Uterus (tissue), 4 donors: ENCODE measurements at places on chromosomes 4 and X. TPM values are rescaled to one million over a fixed set of nuclear protein-coding genes. Genes with fewer than 3 reads are reported as not detected.

The PDZD4 gene
- 21.0 TPM for total RNA-seq

DNA sequence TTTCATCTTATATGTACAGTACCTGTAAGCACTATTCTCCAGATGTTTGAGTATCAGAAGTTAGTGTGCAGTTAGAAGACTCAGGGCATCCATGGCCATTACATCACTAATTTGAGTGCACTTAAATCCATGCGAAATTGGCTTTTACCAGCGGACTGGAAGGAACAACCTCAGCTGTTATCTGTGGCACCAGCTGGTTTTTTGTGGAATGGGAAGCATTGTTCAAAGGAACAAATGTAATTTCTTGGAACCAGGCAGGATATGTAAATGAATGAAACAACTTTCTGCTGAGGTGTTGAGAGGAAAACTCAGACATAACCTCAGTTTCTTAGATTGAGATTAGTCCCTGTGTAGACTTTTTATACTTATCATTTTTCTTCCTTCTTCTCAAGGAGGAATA, 60.2 kb downstream of the PDGFRA start:
- no peak for DNase-seq

- no peak for DNase-seq
These were observed 164.1 kb downstream of the EFNB1 start for GRCh38 chrX:68992821-68993397.

The RIPPLY1 gene
- not detected for total RNA-seq

GRCh38 chrX:23666282-23666681, 1.0 kb upstream of the PRDX4 start:
- no peak for DNase-seq

GRCh38 chrX:150544222-150544787, 24.1 kb upstream of the MTM1 start:
- DNase-seq, result no peak

- DNase-seq, result no peak
These were observed 211.8 kb downstream of the PPP4R3C start for GRCh38 chrX:27251369-27251768.

DNA sequence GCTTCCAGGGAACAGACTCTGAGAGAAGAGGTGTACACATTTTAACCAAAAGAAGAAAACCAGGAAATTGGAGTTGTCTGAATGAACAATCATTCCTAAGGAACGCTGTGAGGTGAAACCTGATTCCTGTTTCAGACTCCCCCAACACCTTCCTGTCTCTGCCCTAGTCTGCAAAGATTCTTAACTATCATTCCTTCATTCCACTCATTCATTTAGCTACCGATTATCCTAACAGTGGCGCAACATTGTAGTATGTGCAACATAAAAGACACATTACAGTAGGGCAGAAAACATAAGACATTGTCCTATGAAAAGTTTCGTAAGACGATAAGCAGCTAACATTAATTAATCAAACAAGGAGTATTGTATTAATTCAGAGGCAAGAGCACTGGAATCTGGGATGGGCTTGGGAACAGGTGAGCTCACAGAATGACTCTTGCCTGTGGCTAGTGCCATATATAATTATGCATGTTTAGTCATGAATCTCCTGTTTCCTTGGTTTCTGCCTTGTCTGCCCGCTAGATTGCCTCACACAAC, 23.8 kb upstream of the ADH7 start:
- DNase-seq, result no peak

The TRIM75 gene
- not detected for total RNA-seq

DNA sequence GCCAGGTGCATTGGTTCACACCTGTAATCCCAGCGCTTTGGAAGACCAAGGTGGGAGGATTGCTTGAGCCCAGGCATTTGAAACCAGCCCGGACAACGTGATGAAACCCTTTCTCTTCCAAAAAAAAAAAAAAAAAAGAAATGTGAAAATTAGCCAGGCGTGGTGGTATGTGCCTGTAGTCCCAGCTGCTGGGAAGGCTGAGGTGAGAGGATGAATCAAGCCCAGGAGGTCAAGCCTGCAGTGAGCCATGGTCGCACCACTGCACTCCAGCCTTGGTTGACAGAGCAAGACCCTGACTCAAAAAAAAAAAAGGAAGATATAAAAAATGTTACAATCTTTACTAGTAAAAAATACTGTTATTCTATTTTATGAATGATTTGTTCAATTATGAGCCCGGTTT, 5.9 kb downstream of the FAM199X start:
- no peak for DNase-seq

DNA sequence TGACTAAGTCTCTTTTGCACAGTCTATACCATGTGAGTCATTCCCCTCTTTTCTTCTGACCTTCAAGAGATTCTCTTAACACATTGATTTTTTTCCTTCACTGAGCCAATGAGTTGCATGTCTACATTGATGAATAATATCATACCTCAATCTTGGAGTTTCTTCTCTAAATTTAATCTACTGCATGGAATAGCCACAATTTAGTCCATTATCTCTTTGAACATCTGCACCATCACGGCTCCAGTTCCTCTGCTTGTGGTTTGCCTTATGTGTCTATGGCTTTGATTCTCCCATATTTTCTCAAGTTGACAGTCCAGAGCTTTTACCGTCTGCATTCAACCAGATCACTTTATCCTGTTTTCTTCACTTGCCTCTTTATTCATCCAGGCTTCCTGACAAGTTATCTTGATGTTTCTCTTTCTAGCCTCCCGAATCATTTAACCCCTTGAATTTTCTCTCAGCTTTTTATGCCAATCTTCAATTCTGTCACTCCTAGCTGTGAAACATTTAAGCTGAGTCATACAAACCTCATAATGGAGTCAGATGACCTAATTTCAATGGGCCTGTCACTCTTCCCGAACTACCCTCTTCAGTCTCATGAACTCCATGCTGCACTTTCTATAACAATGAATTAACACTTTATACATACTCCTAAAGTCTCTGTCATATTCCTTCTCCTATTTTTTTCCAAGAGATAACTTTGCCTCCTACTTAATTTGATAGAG, 222.3 kb downstream of the CPE start:
- DNase-seq, result no peak

GRCh38 chr4:33302321-33302720, 2582.2 kb downstream of the PCDH7 start:
- DNase-seq, result no peak

GRCh38 chrX:116239944-116240840, 69.6 kb downstream of the AGTR2 start:
- no peak for DNase-seq

GRCh38 chr4:67320645-67321044, 224.7 kb downstream of the CENPC start:
- DNase-seq, result no peak

- DNase-seq, result no peak
These were observed 50.5 kb upstream of the OGT start for GRCh38 chrX:71482228-71482958.

DNA sequence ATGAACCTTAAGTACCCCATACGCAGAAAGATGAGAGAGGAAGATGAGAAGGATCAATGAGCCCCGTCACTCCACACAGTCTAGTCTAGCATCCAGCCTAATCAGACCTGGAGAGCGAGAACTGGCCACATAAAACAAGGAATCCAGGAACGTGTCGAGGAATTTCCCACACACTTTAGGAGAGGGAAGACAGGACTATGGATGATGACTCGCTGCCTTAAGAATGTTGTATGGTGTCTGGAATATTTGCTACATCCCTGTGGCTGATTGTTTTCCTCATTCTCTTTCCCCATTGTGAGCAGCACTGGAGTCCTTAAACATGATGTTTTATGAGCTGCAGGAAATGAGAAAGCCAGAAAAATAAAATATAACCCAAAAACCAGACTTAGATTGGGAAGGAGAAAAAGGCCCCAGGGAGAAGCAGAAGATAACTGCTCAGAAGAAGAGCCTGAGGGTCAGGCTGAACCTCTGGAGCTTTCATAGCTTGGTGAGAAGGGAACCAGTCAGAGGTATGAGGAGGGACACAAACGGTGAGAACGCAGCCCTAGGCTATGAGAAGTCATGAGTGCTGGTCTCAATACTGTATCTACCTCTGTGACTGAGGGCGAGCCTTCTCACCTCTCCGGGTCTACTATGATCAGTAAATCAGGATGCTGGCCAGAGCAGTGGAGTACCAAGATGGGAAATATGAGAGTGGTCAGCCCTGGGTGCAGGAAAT, 139.5 kb upstream of the NOCT start:
- no peak for DNase-seq
